ENCODE measurements at places on chromosomes 13 and 19. TPM values are rescaled to one million over a fixed set of nuclear protein-coding genes. Genes with fewer than 3 reads are reported as not detected.

Gene RUBCNL
- 0.07 TPM for polyA plus RNA-seq

- DNase-seq = no peak
Observed at GRCh38 chr13:43057653-43058317, 34.4 kb downstream of the DNAJC15 start.

DNA sequence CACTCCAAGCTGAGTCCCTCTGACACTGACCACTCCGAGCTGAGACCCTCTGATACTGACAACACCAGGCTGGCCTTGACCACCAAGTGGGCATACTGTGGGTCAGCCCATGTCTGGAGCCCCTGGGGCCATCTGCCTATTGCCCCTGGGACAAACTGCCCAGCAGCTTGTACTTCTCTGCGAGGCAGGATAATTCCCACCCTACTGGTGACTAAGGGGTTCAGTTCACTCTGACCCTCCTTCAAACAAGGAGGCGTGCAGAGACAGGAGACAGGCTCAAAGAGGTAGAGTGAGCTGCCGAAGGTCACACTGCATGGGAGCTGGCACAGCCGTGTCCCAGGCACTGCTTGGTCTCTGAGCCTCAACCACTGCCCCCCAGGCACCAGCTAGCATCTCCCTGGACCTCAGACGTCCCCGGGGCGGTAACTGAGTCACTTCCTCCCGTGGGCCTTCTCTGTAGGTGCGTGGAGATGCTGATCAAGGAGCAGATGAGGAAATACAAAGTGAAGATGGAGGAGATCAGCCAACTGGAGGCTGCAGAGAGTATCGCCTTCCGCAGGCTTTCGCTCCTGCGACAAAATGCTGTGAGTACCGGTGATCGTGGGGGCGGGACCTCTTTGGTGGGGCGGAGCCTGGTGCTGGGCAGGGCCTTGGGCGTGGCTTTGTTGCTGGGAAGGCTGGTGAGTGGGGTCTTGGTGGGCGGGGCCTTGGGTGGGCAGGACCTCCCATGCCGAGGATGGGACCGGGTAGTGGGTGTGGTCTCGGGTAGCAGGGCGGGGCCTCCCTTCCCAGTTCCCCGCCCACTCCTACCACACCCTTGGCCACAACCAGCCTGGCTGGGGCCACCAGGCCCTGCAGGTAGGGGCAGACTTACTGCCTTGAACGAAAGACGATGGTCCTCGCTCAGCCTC lies 5.8 kb upstream of the USE1 start:
- DNase-seq = peak; percentile 95

Gene GTF2F2
- 30.3 TPM for polyA plus RNA-seq

GRCh38 chr19:40650749-40651305 lies 39.6 kb downstream of the NUMBL start:
- DNase-seq = no peak

Gene C5AR1
- 1.3 TPM for polyA plus RNA-seq

Gene NACC1
- polyA plus RNA-seq = 127 TPM

DNA sequence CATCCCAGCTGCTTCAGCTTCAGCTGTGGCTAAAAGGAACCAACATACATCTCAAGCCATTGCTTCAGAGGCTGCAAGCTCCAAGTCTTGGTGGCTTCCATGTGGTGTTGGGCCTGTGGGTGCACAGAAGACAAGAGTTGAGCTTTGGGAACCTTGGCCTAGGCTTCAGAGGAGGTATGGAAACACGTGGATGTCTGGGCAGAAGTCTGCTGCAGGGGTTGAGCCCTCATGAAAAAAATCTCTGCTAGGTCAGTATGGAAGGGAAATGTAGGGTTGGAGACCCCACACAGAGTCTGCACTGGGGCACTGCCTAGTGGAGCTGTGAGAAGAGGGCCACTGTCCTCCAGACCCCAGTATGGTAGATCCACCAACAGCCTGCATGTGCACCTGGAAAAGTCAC lies 279.3 kb downstream of the MZT1 start:
- DNase-seq = no peak

DNA sequence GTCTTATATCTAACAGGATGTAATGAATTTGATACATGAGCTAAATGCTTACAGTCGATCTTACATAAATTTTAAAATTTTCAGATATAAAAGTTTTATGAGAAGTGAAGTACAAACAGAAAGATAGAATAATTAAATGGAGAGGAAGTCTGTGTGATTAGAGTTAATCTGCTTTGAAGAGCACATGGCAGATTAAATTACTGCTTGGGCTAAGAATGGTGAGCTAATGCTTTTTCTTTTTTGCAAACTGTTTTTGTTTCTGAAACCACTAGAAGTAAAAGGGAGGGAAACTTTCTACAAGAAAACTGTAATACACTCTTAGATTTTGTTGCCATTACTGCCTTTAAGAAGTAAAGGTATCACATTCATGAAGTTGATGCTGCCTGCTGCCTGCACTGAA lies 96.3 kb upstream of the SPRY2 start:
- DNase-seq = no peak

Gene STK11
- 55.5 TPM for polyA plus RNA-seq

DNA sequence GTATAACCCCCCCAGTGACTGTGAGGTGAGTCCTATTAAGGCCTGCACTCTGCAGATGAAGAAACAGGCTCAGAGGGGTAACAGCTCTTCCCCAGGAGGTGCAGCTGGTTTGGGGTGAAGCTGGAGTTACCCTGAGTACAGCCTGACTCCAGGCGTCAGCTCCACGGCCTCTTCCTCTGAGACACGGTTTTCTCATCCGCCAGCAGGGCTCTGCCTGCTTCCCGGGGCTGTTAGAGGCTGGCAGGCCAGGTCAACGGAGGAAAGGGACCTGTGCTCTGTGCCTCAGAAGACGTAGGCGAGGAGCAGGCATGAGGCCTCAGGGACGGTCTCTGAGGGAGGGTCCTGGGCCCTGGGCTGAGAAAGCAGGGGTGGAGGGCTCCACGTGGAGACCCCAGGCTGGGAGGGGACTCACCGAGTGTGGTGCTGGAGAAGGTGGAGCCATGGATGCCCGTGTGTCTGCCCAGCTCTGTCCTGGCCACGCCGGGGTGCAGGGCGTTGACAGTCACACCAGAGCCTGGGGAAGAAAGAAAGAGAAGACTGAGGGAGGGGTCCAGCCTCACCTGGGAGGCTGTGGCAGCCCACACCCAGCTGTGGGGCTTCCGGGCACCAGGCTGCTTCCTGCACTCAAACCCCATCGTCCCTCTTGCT lies 9.0 kb upstream of the GP6 start:
- DNase-seq = no peak

DNA sequence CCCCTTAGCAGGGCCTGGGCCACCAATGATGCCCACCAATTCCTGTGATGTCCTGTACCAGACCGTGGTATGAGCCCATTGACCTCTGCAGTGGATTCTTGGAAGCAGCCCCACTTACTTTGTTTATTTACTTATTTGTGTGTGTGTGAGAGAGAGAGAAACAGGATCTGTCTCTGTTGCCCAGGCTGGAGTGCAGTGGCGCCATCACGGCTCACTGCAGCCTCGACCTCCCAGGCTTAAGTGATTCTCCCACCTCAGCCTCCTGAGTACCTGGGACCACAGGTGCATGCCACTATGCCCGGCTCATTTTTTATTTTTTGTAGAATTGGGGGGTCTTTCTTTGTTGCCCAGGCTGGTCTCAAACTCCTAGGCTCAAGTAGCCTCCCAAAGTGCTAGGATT lies 13.0 kb downstream of the MYO9B start:
- no peak for DNase-seq

Gene PTGER1
- polyA plus RNA-seq = 6.0 TPM

GRCh38 chr13:42260903-42261654 lies 10.9 kb upstream of the AKAP11 start:
- no peak for DNase-seq

Gene SCGB2B2
- 0.03 TPM for polyA plus RNA-seq

DNA sequence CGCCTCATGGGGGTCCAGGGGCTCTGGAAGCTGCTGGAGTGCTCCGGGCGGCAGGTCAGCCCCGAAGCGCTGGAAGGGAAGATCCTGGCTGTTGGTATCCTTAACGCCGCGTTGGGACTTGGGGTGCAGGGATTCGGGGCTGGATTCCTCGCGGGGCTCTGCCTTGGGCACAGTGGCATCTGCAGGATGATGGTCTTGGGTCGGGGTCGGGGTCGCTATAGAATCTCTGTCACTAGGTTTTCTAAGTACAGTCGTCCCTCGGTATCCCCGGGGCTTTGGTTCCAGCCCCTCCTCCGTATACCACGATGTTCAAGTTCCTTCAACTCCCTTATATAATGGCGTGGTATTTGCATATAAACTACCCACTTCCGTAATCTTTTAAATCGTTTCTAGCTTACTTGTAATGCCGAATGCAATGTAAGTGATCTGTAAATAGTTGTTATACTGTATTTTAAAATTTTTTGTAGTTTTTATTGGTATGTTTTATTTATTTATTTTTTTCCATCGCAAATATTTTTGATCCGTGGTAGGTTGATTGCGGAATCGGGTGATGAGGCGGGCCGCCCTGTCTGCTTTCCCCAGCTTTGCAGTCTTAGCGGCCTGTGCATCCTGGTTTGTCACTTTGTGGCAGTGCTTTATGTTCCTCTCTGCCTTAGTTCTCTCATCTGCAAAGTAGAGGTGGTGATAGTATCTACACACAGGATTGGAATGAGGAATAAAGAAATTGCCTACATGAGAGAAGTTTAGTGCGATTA lies 606 bp downstream of the ERCC5 start:
- DNase-seq = peak; percentile 41

- DNase-seq = no peak
Observed at GRCh38 chr13:108777421-108778420, 148.3 kb downstream of the MYO16 start.

DNA sequence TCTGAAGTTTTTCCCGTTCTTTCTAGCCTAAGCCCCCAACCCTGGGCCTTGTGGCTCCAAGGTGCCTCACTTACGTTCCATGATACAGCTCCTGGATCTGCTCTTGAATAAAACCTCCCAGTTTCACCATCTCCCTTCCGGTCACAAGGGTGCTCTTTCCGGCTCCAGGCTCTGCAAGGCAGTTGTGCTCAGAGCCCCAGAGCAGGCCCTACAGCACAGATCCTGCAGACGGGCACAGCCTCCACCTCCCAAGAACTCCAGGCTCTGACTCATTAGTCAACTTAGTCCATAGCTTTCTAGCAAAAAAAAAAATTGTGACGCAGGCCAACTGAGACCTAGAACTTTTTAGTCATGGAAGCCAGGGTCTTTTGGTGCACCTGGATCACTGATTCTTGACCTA lies 33.9 kb upstream of the SLC7A10 start:
- no peak for DNase-seq

Gene UQCRFS1
- polyA plus RNA-seq = 37.1 TPM

DNA sequence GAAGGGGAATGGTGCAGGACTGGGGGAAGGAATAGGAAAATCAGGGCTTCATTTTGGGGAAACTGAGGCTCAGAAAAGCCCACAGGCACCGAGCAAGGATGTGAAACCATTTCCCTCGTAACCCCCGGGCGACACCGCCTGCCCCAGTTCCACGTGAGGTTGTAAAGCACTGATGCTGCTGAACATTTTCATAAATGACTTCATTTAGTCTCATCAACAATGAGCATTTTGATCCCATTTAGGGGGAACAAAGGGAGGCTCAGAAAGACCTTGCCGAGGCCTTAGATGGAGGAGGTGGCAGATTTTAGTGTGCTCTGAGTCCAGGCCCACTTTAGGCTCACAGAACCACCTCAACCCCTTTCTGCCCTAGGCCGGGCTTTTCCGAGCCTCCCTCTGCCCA lies 20.5 kb upstream of the FBXO27 start:
- no peak for DNase-seq

DNA sequence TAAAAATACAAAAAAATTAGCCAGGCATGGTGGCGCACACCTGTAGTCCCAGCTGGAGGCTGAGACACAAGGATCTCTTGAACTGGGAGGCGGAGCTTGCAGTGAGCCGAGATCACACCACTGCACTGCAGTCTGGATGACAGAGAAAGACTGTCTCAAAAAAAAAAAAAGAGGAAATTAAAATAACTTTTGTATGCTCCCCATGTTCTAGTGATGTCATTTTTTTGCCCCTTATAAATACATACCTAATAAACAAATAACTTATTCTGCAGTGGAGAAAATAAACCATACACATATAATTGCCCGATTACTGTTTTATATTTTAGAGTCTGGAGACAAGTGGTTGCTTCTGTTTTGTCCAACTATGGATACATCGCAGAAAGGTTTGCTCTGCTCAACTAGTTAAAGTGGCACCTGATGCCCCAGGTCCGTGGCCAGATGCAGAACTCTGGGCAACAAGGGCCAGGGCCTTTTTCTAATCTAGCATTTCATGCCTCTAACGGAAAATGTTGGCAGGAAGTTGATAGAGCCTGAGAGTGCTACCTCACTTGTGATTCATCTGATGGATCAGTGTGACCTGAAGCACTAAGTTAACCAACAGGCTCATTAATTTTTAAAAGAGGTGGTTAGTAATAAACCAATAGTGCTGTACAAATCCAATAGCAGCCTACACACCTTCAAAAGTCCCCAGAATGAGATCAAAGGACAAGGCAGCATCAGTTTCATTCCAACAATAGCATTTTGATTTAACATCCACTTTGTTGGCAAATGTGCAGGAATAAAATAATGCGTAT lies 18.8 kb downstream of the UBE2L5 start:
- DNase-seq = no peak

DNA sequence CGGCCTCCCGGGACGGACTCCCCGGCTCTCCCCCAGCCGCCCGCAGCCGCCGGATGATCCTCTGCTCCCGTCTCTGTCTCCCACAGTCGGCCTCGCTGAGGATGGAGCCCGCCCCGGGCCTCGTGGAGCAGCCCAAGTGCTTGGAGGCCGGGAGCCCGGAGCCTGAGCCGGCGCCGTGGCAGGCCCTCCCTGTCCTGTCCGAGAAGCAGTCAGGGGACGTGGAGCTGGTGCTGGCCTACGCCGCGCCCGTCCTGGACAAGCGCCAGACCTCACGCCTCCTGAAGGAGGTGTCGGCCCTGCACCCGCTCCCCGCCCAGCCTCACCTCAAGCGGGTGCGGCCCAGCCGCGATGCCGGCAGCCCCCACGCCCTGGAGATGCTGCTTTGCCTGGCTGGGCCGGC lies 6.8 kb downstream of the ADAT3 start:
- no peak for DNase-seq

Gene STOML3
- polyA plus RNA-seq = not detected

Gene ZNF235
- polyA plus RNA-seq = 2.7 TPM

Gene CALR3
- not detected for polyA plus RNA-seq

Gene GSX1
- polyA plus RNA-seq = not detected

Gene RDH8
- not detected for polyA plus RNA-seq

GRCh38 chr13:43804461-43805070 lies 17.8 kb upstream of the ENOX1 start:
- DNase-seq = peak; percentile 66

DNA sequence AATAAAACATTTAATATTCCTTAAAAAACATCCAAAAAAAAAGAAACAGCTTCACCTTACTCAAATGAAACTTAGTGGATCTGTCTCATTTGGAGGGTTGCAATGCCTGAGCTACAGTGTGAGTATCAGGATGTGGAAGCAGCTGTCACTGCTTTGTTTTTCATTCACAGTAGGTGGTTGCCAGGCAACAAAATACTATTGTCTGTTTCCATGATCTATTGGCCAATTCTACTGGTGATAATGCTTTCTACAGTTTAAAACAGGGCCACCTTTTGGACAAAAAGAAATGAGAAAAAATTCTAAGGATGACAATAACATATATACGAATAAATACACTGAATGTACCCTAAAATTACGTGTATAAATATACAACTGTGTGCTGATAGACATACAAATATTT lies 3.0 kb downstream of the ENOX1 start:
- peak; percentile 56 for DNase-seq

Gene NKG7
- polyA plus RNA-seq = not detected

Gene PCSK4
- polyA plus RNA-seq = 5.8 TPM

Data from SK-N-SH (cell line).